ENCODE measurements at places on chromosomes 3 and 15. TPM values are rescaled to one million over a fixed set of nuclear protein-coding genes. Genes with fewer than 3 reads are reported as not detected.

The ESYT3 gene
- total RNA-seq: 0.31 TPM

The WDR48 gene
- total RNA-seq: 118 TPM

The GABRA5 gene
- total RNA-seq: 38.1 TPM

The SPCS1 gene
- 29.6 TPM for total RNA-seq

The GABRG3 gene
- 19.3 TPM for total RNA-seq
